Effector CD4-positive, alpha-beta T cell (primary cell): ENCODE measurements at places on chromosomes 7 and 10.

DNA sequence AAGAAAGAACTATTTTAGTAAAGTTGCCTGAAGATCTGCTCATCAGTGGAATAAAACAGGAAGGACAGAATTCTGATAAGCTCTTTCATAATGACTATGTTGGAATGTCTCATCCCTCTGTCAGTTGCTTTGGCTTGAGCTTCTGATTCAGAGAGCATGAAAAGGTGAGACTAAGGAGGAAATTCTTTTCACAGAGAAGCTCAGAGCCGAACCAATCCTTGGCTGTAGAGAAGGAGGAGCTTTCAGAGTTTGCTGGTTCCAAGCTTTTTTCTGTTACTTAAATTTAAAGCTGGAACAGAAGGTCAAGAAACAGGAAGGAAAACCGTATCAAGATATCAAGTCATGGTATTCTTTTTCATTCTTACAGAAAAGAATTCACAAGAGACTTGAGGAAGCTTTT, 24.0 kb downstream of the GSTO2 start:
- no peak for DNase-seq

DNA sequence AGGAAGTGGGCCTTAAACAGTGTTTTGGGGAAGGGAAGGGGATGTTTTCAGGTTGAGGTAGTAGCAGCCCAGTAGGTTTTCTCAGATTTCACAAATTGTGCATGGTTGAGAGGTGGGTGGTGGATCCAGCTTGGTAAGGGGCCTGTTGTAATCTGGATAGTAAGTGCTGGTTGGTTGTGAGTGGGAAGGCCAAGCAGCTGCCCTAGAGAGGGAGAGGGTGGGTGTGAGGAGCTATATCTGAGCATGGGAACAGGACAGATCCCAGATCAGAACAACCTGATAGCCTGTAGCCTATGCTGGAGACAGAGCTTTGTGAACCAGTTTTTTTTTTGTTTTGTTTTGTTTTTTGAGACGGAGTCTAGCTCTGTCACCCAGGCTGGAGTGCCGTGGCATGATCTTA, 53.9 kb upstream of the ZMIZ2 start:
- no peak for DNase-seq

- no peak for DNase-seq
Measured at GRCh38 chr10:28684986-28685580, 7.8 kb downstream of the BAMBI start.

DNA sequence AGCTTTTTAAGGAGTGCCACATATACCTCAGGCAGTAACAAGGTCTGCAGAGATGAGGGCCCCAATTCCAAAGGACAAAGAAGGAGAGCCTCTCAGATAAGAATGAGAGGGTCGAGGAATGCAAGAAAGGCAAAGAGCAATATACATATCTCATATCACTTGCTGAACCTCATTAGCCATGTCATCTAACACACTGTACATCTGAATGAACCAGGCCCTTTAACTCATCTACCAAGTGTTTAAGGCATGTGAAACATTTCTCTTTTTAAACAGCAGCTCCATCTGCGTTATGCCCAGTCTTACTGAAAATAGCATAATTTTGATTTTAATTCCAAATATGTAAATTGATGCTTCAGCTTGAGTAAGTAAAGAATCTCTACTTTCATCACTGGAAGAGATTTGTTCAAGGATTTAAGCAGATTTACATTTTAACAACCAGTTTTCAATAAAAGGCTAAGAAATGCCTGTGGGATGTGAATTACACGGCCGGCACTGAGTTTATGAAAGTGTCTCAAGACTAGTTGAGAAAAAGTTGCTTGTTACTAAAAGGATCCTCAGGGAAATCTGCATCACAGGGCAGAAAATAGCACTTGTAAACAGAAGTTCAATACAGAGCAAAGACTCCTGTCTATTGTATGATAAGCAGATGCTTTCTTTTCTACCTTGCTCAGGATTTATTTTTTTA, 123.8 kb upstream of the SLC26A5 start:
- no peak for DNase-seq

DNA sequence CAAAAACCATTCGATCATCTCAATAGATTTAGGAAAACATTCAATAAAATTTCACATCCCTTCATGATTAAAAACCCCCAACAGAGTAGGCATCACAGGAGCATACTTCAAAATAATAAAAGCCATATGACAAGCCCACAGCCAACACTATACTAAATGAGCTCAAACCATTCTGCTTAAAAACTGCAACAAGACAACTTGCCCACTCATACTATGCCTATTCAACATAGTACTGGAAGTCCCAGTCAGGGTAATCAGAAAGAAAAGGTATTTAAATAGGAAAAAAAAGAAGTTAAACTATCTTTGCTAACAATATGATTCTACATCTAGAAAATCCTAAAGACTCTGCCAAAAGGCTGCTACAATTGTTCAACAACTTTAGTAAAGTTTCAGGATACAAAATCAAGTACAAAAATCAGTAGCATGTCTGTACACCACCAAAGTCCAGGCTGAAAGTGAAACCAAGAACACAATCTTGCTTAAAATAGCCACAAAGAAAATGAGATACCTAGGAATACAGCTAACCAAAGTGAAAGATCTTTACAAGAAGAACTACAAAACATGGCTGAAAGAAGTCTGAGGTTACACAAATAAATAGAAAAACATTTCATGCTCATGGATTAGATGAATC, 882.6 kb downstream of the GRM8 start:
- no peak for DNase-seq

- no peak for DNase-seq
Measured at GRCh38 chr7:2520131-2520760, 672 bp downstream of the LFNG start.

- no peak for DNase-seq
Measured at GRCh38 chr7:8117195-8117594, 144.8 kb downstream of the ICA1 start.

DNA sequence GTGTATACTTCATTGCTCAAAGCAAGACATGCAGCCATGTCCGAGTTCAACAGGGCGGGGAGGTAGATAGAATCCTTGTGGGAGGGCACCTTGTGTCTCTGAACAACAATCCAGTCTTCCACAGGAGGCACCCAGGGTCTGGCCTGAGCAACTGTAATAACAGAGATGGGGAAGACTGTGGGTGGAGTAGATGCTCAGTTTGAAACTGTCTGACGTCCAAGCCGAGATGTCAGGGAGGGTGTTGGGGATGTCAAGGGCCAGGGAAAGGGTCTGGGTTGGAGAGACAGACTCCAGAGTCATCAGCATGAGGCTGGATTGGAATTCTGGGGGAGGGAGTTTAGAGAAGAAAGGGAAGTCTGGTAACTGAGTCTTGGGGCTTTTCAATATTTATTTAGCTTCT, 88.0 kb downstream of the FANK1 start:
- no peak for DNase-seq

GRCh38 chr10:106182542-106182941, 982.0 kb downstream of the SORCS1 start:
- DNase-seq: no peak

DNA sequence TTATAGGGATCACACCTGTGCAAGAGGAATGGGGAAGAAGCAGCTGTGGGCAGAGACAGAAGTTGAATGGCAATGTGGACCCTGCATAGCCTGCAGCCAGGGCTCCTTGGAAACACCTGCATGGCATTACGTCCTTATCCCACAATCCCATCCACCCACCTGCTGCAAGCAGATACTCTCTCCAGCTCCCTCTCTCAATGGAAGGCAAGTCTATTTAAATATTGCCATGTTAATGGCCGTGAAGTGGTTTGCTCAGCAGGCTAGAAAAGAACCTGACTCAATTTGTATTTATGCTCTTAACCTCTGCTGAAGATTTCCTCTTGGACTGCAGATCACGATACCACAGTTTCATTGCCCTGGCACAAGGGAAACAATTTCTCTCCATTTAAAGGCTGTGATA, 417.0 kb downstream of the TYW1 start:
- no peak for DNase-seq

DNA sequence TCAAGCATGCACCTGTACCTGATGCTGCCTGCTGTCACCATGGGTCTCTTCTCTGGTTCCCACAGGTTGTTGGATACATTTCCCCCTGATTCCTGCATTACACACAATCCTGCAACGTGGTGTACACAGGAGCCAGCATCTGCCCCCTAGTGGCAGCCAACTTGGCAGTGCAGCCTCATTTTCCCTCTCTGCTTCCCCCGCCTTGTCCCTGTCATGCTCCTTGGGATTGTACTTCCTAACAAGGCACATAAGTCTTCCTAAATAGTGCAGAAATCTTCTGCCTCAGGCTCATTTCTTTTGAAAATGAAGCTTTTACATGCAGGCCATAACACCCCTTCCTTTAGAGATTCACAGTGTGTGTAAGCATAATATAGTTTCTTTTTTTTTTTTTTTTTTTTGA, 387.5 kb downstream of the CCSER2 start:
- DNase-seq: no peak

- no peak for DNase-seq
Measured at GRCh38 chr10:26981232-26981824, 119.0 kb downstream of the ANKRD26 start.

DNA sequence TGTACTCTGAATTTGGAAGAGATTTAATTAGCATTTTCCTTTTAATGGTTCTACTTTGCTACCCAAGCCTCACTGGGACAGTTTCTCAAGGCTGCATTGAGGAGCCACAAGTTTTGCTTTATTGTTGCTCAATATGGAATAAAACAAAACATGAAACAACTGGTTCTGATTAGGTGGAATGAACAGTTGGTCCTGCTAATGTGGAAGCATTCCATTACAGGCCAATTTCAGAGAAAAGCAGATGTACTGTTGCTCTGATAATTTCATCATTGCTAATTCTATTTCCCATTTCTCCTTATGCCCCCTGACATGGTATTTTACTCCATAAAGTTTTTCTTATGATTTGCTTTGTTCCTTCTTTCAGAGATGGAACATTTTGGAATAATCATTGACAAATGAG, 66.0 kb upstream of the PAPSS2 start:
- no peak for DNase-seq

DNA sequence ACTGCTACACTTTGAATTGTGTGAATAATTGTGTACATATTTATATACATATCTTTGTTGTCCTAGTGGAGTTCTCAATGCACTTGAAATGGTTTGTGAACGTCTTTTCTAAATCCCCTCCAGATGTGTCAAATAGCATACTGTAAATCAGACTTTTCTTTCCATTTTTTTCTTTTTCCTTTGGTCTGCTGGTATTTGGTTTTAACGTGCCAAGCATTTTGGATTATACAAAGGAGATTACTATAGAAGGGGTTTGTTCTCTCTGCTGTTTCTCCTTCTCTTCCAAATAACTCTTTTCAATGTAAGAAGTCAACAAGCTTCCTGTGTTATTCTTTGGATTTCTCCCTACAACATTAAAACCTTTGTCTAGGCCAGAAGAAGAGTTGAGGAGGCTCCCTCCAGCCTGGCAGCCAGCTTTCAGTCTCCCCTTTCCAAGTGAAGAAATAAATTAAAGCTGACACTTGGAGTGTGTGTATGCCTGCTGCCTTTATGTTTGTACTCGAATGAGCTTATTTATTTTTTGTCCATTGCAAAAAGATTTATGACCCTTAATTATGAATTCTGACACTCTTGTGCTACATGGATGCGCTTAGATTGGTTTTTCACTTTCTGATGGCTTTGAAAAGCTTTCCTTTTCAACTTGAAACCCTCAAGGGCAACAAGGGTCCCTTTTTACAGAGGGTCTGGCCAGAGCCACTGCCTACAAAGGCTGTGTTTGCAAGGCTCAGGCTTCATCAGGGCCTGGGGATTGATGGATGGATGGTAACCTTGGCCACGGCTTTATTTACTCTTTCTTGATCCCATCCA, 107.8 kb downstream of the RAB18 start:
- DNase-seq: no peak

DNA sequence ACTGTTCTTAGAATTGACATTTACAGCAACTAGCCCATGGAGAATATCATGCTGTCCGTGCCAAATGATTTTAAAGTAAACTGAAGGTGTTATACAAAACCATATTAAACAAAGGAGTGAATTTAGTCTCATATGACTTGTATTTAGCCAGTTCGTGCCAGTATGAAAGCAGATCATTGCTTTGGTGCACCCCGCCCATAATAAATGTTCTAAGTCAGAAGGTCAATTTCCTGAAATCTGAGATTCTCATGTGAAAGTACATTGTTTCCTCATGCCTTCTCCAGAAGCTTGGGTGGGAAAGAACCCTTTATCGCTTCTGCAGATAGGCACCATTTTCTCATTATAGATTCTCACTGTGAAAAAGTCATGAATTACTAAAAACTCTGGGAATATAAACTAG, 106.4 kb downstream of the CAMK1D start:
- DNase-seq: no peak

GRCh38 chr10:49827297-49827696, 65.2 kb upstream of the OGDHL start:
- no peak for DNase-seq

GRCh38 chr10:132522521-132523411, 14.8 kb upstream of the INPP5A start:
- no peak for DNase-seq

DNA sequence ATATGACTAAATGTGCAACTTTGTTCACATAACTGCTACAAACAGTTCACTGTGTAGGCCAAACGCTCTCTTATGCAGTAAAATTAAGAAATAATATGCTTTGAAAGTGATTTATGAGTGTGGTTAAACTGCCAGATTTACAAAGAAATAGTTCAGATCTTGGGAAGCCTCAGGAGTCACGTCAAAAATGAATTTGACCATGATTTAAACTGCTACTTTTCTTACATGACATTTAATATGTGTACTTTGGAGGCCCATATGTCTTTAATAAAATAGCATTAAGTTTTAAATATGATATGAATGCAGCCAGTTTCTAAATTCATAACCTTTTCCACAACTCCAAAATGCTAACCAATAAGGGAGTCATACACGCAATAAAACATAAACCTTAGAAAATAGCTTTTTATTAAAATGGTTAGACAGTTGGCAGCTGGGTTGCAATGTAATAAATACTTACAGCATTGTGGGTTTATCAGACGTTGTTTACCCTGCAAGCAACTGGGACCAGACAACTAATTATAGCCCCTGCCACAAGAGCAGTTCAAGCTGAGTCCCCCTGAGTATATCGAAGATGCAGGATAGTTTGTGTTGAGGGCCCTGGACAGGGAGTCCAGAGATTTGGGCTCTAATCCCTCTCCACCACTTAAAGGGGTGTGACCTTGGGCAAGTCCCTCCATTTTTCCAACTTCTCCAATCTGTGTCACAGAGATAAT, 640.4 kb downstream of the LRMDA start:
- no peak for DNase-seq

- no peak for DNase-seq
Measured at GRCh38 chr7:503575-504111, 16.0 kb downstream of the PDGFA start.

DNA sequence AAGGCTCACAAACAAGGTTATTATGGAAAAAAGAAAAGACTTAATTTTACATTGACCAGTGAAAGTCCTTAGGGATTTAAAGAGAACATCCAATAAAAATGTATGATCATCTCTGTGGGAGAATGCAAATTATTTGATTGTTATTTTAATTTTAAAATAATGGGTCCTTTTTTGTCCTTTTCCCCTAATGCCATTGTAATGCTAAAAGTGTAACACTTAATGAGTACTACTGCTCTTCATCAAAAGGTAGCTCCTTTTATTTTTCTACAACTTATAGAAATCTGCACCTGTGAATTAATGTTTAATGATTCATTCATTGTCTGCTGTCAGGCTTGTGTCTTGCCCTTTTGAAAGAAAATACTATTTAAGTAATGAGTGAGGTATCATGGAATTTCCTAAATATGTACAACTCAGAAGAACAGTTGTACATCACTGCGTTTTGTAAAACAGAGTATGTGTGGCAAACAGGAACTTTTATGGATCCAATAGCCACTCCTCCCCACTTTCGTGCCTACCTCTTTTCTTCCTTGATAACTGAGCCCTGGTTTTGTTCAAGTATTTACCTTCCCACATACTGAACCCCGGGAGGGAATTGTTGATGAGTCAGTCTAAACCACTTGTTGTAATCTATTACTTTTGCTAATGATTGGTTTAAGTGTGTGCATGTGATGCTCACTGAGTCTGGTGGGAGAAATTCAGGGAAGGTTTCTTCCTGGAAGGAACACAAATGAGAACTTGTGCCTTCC, 19.9 kb upstream of the TRUB1 start:
- no peak for DNase-seq
